Activated naive CD8-positive, alpha-beta T cell treated with anti-CD3 and anti-CD28 coated beads, Interleukin-2, amount 50 U/mL, for 16 hours (primary cell): ENCODE measurements at places on chromosomes 16 and 17.

GRCh38 chr17:73232587-73233373 lies 28.9 kb downstream of the CPSF4L start:
- DNase-seq: no peak

DNA sequence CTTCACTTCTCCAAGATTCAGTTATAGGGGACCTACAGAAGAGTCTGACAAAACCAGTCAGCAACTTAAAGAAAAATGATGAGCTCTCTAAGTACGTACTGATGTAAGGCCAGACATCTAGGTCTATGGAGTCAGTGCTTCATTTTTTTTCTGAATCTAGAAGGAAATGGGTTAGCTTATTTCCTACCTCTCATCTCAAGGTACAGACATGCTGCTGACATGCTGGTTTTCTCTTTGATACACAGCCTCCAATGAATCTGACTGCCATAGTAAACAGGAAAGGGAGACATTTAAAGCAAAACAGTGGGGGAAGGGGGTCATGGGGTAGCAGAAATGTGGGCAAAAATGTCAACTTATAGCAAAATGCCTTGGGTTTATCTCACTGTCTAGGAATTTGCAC lies 16.4 kb downstream of the CDR2 start:
- no peak for DNase-seq

GRCh38 chr16:13039526-13039925 lies 138.1 kb downstream of the SHISA9 start:
- no peak for DNase-seq

- DNase-seq: no peak
Measured at GRCh38 chr17:61216066-61216465, 183.6 kb upstream of the TBX2 start.

GRCh38 chr16:53043986-53044601 lies 8.6 kb downstream of the CHD9NB start:
- no peak for DNase-seq

- DNase-seq: no peak
Measured at GRCh38 chr17:37818689-37819088, 73.8 kb upstream of the HNF1B start.

GRCh38 chr17:14351493-14351892 lies 50.6 kb downstream of the HS3ST3B1 start:
- DNase-seq: no peak

DNA sequence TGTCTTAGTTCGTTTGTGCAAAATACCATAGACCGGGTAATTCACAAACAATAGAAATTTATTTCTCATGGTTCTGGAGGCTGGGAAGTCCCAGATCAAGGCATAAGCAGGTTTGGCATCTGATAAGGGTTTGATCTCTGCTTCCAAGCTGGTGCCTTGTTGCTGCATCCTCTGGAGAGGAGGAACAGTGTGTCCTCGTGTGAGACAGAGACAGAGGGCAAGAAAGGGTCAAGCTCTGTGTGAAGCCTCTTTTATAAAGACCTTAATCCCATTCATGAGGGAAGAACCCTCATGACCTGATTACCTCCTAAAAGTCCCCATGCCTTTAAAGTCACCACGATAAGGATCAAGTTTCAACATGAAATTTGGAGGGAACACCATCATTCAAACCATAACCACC lies 55.8 kb upstream of the TANC2 start:
- no peak for DNase-seq

DNA sequence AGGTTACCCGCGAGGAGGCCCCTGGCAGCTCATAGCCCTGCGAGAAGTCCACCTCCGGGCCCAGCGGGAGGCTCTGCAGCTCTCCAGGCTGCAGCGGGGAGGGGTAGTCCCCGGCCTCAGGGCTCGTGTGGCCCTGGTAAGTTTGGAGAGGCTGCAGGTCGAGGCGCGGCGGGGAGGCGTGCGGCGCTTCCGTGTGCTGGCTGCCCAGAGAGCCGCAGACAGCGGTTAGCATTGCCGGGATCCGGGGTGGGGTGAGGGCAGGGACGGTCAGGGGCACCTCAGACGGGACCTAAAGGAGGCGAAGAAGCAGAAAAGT lies 2.8 kb downstream of the SP6 start:
- DNase-seq: no peak

- DNase-seq: peak; percentile 58
Measured at GRCh38 chr17:36602924-36603384, 1.6 kb downstream of the MRM1 start.

DNA sequence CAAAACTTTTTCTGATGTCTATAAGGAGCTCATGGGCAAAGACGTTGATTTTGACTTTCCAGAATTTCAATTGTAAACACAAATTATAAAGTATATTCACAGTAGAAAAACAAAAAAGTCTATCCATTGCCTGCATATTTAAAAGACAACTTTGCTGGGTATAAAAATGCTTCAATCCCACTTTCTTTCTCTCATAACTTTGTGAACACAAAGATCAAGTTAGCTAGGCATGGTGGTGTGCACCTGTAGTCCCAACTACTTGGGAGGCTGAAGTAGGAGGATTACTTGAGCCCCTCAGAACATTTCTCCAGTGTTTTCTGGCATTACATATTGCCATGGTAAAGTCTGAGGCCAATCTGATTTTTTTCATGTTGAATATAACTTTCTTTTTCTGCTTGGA lies 83.1 kb upstream of the AXIN2 start:
- DNase-seq: no peak

DNA sequence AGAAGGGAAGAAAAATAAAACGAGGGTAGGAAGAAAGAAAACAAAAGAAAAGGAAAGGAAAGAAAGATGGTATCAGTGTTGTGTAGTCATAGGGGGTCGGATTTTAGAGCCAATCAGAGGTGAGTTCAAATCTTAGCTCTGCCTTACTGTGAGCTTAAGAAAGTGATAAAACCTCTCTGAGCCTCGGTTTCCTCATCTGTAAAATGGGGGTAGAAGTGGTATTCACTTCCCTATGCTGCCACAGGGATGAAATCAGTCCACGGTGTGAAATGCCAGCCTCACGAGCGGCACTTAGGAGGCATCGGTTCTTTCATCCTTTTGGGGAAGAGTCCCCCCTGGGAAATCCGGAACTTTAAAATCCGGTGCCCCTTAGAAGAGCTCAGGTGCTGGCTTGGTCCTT lies 6.1 kb downstream of the KCNG4 start:
- DNase-seq: no peak

DNA sequence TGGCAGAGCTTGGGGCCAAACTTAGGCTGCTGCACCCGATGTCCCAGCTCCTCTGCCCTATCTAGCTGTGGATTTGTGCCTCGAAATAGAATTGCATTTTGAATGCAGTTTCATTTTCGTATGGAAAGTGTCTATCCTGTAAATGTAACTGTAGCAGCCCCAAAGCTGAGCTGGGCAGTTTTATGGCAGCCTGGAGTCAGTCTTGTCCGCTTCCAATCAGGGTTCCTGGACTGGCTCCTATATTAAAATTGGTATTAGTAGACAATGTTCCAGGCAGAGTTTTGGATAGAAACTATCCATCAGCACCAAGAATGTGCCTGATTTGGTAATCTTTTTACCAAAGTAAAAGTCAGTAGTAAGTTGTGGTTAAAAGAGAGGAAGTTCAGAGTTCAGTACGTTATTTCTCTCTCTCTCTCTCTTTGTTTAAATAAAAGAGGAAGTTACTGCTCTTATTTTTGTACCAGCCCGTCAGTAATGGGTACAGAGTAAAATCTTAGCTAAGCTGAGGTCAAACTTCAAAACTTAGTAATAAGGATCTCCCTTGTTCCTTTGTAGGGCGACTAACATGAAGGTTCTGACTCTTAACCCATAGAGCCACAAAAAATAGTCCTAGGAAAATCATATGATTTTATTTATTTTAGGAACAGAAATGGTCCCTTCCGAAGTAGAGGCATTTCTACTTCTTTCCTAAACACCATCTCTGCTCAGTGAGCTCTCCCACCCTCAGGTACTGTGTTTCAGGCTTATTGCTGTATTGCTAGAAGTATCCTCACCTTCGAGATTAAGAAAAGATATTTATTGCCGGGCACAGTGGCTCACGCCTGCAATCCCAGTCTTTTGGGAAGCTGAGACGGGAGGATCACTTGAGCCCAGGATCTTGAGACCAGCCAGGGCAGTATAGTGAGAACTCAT lies 28.0 kb downstream of the PRKCB start:
- DNase-seq: no peak

GRCh38 chr16:54779549-54779948 lies 151.1 kb upstream of the IRX5 start:
- no peak for DNase-seq

DNA sequence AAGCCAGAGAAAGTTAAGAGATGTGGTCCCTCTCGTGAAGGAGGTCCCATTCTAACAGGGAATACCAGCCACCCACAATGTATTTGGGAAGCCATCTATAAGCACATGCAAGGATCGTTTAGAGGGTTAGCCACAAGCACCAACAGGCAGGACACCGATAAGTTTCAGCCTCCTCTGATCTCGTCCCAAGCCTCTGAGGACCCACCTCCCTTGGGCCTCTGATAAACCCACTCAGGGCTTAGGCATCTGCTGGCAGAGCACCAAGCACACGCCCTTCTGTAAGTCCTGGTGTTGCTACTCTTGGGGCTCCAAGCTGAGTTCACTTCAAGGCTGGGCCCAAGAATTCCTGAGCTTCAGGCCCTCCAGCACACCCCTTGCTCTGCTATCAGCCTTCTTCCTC lies 5.4 kb upstream of the PNPO start:
- DNase-seq: no peak

GRCh38 chr17:81428121-81428515 lies 32.9 kb downstream of the BAHCC1 start:
- no peak for DNase-seq

GRCh38 chr17:76909971-76910760 lies 42.0 kb downstream of the MGAT5B start:
- DNase-seq: no peak

DNA sequence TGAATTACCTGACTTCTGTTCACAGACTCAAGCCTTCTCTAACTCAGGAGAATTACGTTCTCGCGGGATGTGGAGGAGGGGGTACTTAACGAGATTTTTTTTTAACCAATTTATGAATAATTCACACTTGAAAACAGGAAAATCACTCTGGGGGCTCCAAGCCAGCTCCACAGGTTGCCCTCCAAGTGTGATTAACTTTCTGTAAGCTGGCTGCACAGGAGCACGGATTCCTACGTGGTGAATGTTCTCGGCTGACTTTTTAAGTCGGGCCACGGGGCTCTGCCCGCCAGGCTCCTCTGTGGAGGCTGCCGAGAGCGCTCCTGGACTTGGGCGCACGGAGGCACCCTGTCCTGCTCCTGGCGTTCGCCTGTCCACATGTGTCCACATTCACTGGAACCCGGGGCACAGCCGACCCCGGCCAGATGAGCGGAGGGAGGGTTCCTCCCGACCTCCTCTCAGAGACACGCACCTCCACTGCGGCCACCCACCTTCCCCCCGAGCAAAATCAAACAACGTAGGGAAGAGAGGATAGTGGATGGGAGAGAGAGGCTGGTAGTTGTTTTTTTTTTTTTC lies 147.1 kb upstream of the CHMP6 start:
- DNase-seq: no peak

DNA sequence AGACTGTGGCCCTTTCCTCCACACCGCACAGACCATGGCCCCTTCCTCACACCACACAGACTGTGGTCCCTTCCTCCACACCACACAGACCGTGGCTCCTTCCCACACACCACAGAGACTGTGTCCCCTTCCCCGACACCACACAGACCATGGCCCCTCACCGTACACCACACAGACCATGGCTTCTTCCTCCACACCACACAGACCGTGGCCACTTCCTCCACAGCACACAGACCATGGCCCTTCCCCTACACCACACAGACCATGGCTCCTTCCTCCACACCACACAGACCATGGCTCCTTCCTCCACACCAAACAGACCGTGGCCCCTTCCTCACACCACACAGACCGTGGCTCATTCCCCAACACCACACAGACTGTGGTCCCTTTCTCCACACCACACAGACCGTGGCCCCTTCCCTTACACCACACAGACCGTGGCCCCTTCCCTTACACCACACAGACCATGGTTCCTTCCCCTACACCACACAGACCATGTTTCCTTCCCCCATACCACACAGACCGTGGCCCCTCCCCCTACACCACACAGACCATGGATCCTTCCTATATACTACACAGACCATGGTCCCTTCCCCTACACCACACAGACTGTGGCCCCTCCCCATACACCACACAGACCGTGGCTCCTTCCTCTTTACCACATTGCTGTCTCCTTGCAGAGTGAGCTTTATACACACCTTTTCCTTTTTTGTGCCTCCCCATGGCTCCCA lies 297.5 kb upstream of the FOXF1 start:
- no peak for DNase-seq

GRCh38 chr17:29116804-29117753 lies 63.1 kb downstream of the MYO18A start:
- peak; percentile 52 for DNase-seq

DNA sequence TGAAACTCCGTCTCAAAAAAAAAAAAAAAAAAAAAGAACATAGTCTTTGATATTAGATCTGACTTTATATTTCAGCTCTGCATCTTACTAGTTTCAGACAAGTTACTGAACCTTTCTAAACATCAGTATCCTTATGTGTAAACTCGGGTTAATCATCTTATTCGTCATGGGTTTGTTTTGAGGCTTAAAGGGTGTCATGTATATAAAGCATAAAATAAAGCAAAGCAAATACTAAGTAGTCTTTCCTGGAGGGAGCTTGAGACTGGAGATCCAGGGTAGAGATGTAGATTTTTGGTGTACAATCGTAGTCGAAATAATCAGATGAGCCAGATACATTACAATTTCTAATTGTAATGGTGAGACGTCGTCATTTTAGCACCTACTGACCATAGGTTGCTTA lies 7.8 kb downstream of the BCAS3 start:
- DNase-seq: no peak

GRCh38 chr16:30088832-30089624 lies 2.7 kb downstream of the TBX6 start:
- DNase-seq: no peak

GRCh38 chr17:12982224-12982623 lies 35.6 kb downstream of the ELAC2 start:
- no peak for DNase-seq

DNA sequence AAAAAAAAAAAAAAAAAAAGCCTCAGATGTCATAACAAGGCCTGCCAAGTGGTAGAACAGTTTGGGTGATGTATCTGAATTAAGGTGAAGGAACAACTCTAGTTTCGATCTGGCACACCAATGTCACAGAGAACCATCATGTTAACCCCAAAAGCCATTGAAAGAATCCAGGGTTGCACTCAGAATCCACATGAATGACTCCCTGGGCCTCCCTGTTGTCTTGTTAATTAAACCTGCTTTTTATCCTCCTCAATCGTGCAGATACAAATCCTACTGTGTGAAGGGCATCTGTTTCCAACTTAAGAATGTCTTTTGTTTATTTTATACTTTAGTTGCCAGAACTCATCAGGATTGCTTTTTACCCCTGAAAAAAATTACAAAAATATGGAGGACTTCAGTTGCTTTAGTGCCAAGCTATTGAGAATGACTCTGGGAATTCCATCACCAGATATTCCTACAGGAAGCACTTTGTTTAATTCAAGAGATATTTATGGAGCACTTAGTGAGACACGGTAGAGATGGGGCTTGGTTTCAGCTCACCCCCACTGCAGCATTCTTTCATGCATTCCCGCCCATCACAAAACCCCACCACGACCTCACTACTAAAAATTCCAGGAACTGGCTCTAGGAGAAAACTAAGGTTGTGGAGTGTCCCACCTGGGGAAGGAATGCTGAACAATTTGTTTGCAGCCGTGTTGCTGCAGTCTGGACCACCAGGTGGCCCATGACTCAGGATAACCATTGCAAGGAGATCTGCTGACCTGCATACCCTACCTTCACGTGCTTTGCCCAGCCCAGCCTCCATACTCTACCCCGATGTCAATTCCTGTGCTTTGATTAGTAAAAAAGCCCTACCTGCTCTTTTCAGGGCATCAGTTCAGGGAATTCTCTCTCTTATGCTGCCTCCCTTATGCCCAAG lies 63.8 kb upstream of the GPRC5B start:
- no peak for DNase-seq

- DNase-seq: no peak
Measured at GRCh38 chr16:27314161-27314723, 468 bp downstream of the IL4R start.
